ENCODE measurements at places on chromosomes 2 and 18. TPM values are rescaled to one million over a fixed set of nuclear protein-coding genes. Genes with fewer than 3 reads are reported as not detected.

- DNase-seq: no peak
These were observed 58.6 kb upstream of the DOCK10 start for GRCh38 chr2:225100856-225101294.

GRCh38 chr2:215826376-215826775, 187.0 kb downstream of the MREG start:
- no peak for DNase-seq

GRCh38 chr18:63511285-63511684, 30.9 kb upstream of the SERPINB12 start:
- DNase-seq: no peak

GRCh38 chr2:200159357-200159707, 147.2 kb upstream of the SPATS2L start:
- DNase-seq: peak; percentile 38

GRCh38 chr18:40380686-40381439, 1574.2 kb upstream of the PIK3C3 start:
- no peak for DNase-seq

GRCh38 chr18:79534356-79534755, 138.6 kb downstream of the NFATC1 start:
- DNase-seq: no peak

GRCh38 chr2:230762317-230762896, 49.8 kb downstream of the CAB39 start:
- DNase-seq: no peak

- DNase-seq: peak; percentile 68
These were observed 37.1 kb downstream of the BCL11A start for GRCh38 chr2:60516383-60516811.

EVA1A gene
- total RNA-seq: 67.0 TPM

COL5A2 gene
- 32.7 TPM for total RNA-seq

DNA sequence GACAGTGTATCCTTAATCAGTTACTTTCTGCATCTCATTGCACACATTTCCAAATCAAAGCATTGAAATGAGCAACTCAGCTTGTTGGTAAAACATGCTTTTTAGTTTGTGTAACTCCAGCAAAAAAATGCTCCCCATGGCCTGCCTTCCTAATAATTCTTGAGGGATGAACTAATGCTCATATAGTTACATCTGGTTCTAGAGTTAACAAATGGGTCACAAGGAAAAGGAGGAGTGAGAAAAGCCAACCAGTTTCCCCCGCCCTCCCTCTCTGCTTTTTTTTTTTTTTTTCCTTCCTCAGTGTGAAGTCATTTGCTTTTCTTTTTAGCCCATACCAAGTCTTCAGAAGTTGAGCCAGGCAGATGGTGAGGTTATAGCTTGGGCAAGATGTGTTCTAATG, 231.7 kb downstream of the MTX2 start:
- no peak for DNase-seq

DNA sequence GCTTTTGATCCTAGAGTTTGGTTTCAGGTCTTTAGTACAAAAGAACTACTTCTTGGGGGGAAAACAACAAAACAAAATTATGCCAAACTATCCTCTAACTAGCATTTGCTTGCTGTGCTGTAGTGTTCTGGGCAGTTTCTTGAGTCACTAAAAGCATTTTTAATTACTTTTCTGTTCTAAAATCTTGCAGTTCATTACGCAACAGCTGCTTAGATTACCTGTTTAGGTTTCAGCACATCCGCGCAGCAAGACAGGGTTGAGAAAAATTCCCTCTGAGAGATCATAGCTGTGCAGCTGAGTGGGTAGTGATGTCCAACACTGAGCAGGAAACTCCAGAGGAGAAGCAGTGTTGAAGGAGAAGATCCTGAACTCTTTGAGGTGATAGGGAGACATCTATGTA, 9.0 kb downstream of the DAW1 start:
- no peak for DNase-seq

BBS5 gene
- 3.6 TPM for total RNA-seq

DOK6 gene
- 0.06 TPM for total RNA-seq

IL37 gene
- total RNA-seq: not detected

DNA sequence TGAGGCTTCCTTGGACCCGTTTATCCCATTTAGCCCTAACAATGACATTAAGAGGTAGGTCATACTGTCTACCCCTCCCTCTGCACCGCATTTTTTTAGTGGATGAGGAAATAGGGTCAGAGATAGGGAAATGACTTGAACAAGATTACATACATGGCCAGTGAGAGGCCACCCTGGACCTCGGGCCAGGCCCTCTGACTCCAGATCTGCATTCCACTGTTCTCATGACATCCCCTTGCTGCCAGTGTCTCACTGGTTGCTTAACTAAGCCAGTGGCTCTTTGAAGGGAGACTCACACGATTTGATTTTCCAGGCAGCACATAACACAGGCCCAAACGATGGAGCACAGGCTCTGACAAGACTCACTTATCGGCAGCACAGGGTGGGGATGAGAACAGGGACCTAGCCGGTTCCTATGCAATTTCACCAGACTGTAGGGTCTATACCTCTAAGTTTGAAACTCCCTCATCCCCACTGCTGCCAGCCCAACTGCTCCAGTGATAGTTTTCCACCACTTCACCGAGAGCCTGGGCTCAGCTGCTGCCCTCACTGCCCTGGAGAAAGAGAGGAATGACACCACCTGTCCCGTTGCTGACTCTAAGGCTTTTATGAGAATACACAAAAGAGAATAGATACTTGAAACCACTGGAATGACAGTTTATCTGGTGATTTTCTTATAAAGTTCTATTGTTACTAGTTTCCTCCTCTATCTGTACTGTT, 82.5 kb downstream of the TMEM247 start:
- DNase-seq: no peak

DNA sequence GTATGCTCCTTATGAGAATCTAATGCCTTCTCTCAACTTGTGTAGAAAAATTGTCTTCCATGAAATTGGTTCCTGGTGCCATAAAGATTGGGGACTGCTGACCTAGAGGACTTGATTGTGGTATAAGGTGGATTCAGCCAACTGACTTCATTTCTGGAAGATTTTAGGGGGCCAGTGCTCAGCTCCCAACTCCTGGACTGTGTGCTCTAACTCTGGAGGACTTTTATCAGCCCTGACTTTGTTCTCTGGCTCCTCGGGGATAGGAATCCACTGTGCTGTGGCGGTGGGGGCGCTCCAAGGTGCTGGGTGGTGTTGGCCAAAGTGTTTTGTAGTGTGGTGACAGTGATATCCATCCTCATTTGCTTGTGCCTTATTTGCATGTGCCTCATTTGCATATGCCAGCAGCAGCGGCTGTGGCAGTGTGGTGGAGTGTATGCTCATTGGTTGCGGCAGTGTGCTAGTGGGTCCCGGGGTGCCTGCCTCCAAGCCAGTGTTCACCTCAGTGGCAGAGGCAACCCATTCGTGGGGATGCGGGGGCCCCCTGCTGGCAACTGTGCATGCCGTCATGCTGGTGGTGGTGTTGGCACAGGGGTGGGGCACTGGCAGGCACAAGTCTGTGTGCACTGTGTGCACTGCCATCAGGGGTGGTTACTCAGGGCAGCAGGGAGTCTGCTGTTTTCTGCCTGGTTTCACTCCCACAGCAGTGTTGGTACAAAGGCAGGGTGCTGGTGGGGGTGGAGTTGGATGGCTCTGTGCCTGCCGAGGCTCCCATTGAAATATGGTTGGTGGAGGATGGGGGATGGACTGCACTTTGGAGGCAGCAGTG, 19.6 kb downstream of the EHBP1 start:
- no peak for DNase-seq

GRCh38 chr2:73069041-73069854, 2.3 kb downstream of the SFXN5 start:
- DNase-seq: no peak

DNA sequence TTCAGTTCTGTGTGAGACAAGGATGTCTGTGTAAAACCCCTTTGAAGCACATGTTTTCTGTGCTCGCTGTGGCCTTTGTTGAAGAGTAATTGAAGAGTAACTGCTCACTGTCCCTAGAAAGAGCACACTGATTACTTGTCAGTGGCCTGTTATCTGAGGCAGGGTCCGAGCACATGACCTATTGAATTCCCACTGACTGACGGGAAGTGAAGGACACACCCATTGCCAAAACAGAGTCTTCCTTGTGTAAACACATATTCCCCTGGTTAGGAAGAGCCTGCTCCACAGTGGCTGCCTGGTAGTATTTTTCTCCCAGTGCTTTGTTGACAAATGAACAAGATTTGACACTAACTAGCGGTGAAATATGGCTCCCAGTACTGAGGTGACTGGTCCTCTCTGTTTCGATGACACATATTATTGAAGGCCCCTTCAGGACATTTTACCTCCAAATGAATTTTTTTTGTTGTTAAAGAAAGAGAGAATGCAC, 148.5 kb upstream of the GYPC start:
- no peak for DNase-seq

- DNase-seq: no peak
These were observed 112.8 kb upstream of the SCN1A start for GRCh38 chr2:166240387-166241313.

Data from epithelial cell of proximal tubule (primary cell).